ENCODE measurements at places on chromosomes 5 and 9.

GRCh38 chr5:88377705-88378656 is 109.3 kb upstream of the TMEM161B start:
- DNase-seq, result no peak

DNA sequence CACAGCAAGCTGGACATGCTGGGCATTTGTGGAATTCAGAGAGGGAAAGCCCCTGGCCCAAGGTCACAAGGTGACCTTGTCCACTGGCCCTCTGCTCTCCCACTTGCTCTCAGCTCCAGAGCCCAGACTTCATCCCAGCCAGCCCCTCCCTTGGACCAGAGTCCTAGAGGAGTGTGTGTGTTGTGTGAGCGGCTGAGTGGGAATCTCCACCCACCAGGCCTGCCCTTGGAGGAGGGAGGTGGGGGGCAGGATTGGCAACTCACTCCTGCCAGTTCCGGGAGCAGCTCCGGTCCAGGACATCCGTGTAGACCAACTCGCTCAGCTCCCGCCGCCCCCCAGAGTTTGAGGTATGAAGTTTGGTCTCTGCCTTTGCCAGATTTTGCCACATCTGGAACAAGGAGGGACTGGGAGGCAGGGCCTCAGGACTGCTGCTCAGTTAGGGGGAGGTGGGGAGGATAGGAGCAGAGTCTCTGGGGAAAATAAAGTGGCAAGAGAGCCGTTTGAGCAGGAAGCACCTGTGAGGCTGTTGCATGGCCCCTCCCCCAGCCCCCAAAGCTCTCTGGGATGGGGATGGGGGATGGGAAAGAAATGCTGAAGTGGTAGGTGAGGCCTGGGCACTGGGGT is 1.4 kb downstream of the MZB1 start:
- no peak for DNase-seq

DNA sequence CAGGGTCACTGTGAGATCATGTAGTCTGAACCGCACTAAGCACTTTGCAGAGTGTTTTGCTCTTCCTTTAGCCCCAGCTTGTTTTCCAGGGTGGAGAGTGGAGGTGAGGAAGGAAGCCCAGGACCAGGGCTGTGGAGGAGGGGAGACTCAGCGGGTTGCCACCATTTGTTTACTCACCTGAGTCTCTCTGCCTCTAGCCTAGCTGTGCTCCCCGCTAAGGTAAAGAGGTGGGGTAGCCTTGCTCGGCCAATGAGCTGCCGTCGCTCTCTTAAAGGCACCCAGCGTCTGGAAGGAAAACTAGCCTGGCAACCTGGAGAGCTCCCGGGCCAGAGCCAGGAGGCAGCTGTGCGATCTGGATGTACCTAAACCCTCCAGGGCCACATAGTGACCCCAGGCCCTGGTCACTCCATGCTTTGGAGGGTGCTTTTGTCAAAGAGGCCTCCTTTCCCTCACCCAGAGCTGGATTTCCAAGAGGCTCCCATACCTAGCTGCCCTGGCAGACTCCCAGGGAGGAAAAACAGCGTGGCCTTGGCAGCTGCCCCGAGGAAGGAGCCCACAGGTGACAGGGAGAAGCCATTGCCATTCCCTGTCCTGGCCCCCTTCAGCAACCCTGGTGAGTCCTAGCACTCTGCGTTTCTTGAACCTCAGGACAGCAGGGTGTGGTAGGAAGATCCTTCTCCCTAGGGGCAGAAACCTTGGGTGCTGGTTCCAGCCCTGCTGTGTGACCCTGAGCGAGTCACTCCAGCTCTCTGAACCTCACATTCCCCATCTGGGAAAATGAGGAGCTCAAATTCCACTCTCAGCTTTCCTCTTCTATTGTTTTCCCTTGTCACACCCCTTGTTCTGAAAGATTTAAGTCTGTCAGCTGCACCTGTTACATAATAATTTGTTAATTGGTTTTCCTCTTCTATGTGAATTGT is 42.4 kb upstream of the LARP1 start:
- no peak for DNase-seq

DNA sequence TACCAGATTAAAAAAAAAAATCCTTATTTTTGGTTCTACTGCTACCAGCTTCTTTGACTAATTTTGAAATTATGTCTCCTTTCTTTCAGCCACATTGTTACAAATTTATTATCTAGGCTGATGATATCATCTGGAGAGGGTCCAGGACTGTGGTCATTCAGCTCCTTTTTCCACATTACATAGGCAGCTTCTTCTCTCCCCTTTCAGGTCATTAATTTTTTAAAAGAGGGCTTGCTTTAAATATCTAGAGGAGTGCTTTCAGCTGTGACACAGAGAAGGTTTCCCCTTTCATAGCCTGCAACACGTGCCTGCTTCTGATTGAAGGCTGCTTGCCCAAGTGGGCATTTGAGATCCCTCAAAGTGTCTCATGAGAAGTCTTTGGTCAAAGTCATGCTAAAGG is 155.7 kb upstream of the PAPPA start:
- no peak for DNase-seq

DNA sequence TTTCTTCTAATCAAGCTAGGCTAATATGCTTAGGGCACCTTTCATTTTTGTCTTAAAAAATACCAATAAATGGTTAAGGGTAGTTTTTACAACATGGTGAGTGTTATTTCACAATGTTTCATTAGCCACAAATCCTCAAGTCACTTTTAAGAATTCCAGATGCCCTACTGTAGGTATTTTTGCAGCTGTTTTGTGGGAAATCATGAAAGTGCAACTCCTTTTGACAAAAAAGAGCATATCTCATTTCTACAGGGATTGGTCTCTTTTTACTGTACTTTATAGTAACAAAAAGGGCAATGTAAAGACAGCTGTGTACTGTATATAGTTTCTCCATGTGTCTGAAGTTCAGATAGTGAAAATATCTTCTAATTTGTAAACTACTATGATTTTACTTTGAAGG is 28.3 kb upstream of the GAS1 start:
- no peak for DNase-seq

DNA sequence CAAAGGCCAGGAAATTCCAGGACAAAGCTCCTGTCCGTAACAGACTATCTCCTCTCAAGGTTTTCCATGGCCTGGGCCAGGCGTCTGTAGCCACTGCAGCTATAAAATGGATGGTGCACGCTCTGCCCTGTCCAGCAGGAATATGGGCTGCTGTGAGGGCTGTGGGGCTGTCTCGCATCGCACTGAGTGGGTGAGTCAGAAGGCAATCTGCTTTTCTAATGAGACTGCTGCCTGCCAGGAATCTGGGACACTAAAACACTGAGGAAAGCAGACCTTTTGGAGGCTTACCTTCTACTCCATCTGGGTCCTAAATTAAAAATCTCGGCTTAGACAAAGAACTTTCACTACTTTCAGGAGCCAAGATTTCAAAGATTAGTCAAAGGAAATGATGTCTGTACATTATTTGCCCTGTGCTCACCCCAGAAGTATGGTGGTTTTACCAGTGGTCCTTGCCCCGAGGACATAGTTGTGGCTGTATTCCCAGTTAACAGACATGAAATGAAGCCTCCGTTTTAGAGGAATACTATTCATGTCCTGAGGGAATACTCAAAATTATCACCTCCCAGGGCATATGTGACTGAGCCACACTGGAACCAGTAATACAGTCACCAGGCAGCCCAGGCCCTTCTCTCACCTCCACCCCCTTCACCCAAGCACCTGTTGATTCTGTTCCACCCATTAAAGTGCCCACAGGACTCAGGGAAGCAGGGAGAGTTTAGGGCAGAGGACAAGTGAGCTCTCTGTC is 56.4 kb downstream of the PFDN1 start:
- DNase-seq, result no peak

DNA sequence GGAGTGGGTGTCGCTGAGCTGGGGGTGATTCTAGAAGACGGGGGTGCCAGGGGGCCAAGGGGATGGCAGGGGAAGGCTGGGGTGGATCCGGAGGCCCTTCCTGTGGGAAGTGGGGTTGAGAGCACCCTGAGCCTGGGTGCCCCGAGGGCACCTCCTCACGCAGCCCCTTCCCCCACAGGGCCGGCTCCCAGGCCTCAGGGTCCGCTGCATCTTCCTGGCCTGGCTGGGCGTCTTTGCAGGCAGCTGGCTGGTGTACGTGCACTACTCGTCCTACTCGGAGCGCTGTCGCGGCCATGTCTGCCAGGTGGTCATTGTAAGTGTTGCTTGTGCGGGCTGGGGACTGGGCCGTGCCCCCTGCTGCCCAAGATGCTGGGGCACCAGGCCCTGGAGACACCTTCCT is 5.0 kb downstream of the DIPK1B start:
- DNase-seq, result no peak

GRCh38 chr9:18109675-18110074 is 364.3 kb upstream of the ADAMTSL1 start:
- DNase-seq, result no peak

DNA sequence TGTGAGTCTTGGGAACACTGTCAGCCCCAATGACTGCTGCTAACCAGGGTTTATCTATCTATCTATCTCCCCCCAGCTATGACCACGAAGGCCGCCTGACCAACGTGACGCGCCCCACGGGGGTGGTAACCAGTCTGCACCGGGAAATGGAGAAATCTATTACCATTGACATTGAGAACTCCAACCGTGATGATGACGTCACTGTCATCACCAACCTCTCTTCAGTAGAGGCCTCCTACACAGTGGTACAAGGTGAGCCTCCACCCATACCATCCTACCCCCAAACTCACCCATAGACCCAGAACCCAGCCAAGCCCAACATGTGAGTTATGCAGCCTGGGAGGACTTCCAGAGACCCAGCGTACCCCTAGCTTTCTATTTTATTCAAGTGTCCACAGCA is 65.4 kb upstream of the WWC1 start:
- DNase-seq, result no peak

GRCh38 chr5:135830876-135831275 is 3.6 kb upstream of the SLC25A48 start:
- no peak for DNase-seq

Data from stimulated activated CD4-positive, alpha-beta T cell treated with anti-CD3 and anti-CD28 coated beads, Interleukin-15, amount 100 ng/mL, for 24 hours (primary cell).